OCI-LY7 (cell line): ENCODE measurements at places on chromosomes 5 and 9.

GRCh38 chr5:175847061-175847460 is 24.3 kb upstream of the CPLX2 start:
- DNase-seq = no peak

GRCh38 chr9:16171911-16172310 is 619.1 kb downstream of the CCDC171 start:
- no peak for DNase-seq

DNA sequence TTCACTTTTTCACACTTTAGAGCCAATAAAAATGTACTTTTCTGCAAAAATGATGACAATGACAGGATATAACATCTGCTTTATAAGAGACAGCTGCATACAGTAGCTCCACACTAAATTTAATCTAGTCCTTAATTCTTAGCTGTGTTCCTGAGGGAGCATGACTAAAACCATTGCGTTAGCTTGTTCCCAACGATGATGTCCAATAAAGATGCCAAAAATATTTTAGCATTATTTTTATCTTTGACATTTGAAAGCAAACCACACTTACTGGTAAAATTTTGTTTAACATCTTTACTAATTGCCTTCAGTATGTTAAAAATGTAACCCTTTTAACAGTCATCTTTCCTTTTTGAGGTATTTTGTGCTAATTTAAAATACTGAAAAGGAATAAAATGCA is 382.7 kb downstream of the CHSY3 start:
- no peak for DNase-seq

GRCh38 chr5:79189439-79190234 is 46.3 kb upstream of the JMY start:
- no peak for DNase-seq

- no peak for DNase-seq
Observed at GRCh38 chr9:134717924-134718645, 76.5 kb downstream of the COL5A1 start.
